ENCODE measurements at places on chromosomes 6 and 20.

- DNase-seq = no peak
Observed at GRCh38 chr20:48448666-48449600, 378.9 kb downstream of the PREX1 start.

GRCh38 chr6:167576050-167576741, 250.5 kb upstream of the AFDN start:
- DNase-seq = no peak

GRCh38 chr6:109799664-109800063, 108.6 kb downstream of the FIG4 start:
- DNase-seq = no peak

GRCh38 chr6:93592417-93592816, 173.1 kb upstream of the EPHA7 start:
- no peak for DNase-seq

GRCh38 chr6:34189806-34190503, 44.1 kb upstream of the GRM4 start:
- no peak for DNase-seq

GRCh38 chr20:47314647-47315338, 41.7 kb downstream of the ZMYND8 start:
- no peak for DNase-seq

- DNase-seq = no peak
Observed at GRCh38 chr6:71376830-71377229, 88.2 kb downstream of the OGFRL1 start.

DNA sequence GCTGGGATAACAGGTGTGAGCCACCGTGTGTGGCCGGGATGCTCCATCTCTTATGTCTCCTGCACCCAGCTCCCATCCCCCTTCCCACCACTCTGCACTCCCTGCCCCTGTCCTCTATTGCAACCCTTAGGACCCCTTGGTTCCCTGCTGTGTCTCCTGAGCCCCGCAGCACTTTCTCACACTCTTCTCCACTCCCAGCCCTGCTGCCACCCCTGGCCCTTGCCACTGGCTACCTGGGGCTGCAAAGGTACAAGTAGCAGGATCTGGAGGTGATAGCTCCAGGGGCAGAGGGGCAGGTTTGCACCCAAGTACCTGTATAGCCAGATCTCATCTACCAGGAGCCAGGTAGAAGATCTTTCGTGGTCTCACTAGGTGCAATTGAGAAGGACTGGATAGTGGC, 6.6 kb upstream of the CPXM1 start:
- no peak for DNase-seq

- DNase-seq = no peak
Observed at GRCh38 chr6:82085701-82086100, 161.8 kb downstream of the IBTK start.

DNA sequence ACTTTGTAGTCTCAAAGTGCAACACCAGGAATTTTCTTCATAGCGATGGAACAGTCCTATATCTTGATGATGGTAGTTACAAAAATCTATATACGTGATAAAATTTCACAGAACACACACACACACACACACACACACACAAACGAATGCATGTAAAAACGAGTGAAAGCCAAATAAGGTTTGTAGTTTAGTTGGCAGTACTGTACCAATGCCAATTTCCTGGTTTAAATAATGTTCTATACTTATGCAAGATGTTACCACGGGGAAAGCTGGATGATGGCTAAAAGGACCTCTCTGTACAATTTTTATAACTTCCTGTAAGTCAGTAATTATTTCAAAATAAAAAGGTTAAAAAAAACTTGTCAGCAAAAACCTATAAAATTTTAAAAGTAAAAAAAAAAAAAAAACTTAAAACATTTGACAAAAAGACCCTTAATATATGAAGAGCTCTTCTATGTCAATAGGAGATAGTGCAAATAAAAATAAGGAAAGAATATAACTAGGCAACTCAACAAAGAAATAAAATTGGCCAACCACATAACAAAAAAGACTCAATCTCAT, 37.6 kb downstream of the PDSS2 start:
- DNase-seq = no peak

GRCh38 chr6:3306848-3307247, 48.1 kb downstream of the PSMG4 start:
- DNase-seq = no peak

DNA sequence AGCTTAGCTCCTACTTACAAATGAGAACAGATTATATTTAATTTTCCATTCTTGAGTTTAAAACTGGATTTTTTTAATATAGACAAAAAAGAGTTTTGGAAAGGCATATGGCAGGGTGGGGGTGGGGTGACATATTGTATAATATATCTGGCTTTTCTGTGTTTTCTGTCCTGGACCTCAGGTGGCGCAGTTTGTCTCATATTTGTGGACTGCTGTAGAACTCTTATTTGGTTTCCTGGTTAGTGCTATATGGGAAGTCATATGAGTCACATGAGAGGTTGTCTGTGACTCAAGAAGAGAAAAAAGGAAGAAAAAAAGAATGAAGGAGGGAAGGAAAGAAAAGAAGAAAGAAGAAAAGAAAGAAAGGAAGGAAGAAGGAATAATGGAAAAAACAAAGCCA, 131.8 kb downstream of the CLVS2 start:
- no peak for DNase-seq

DNA sequence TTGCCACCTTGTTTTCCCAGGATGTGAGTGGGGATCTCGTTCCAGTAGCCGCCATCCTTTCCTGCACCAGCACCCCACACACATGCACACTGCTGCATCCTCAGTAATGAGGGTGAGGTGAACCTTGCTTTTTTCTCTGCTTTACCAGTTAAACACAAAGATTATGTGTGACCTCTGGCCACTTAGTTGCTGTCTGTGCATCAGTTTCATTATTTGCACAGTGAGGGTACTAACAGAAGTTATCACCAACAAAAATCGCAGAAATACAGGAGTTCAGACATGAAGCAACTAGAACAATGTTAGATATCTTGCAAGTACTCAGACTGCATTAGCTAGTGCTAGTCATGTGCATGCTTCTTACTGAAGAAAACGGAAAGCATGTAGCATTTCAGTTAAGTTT, 17.4 kb upstream of the DACT2 start:
- no peak for DNase-seq

DNA sequence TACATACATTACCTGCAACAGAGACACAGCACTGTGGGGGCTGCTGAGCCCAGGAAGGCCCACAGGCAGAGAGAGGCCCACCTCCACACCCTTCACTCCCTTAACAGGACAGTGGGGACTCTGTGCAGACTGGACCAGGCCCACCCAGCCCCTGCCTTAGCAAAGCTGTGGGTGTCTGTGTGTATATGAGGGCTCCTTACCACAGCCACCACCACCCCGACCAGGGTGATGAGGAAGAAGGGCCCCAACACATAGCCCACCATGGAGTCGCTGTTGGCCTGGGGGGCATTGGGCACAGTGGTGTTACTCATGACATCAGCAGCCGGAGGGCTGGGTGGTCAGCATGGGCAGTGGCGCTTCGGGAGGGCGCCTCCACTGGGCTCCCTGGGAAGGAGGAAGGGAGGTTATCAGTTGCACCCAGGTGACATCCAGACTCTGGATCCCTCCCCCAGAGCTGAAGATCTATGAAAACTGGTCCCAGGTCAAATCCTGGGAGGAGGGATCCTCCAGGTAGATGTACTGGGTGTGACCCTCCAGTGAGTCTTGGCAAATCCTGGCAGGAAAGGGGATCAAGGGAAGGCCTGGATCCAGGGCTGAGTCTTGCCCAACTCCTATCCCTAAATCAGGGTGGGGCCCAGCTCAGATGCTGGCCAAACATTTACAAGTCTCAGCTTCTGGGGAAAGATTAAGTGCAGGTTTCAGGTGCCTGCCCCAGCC, 1.2 kb downstream of the SMIM29 start:
- no peak for DNase-seq

- no peak for DNase-seq
Observed at GRCh38 chr6:24149296-24149695, 23.3 kb downstream of the NRSN1 start.

DNA sequence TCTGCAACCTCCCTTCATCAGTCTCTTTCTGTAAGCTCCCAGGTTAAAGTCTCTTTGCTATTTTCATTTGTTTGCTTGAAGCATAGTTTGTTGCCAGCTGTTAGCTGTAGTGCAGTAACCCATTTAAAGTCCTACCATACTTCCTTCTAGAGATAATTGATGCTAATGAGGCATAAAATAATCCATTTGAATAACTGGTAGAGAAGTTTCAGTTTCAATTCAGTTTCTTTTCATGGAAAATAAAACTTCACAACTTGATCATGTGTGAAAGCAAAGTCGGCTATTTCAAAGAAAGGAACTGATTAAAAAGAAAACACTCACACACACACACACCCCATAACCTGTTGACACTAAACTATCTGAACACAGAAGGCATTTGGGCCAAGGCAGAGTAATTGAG, 68.5 kb upstream of the TENT5A start:
- DNase-seq = no peak

DNA sequence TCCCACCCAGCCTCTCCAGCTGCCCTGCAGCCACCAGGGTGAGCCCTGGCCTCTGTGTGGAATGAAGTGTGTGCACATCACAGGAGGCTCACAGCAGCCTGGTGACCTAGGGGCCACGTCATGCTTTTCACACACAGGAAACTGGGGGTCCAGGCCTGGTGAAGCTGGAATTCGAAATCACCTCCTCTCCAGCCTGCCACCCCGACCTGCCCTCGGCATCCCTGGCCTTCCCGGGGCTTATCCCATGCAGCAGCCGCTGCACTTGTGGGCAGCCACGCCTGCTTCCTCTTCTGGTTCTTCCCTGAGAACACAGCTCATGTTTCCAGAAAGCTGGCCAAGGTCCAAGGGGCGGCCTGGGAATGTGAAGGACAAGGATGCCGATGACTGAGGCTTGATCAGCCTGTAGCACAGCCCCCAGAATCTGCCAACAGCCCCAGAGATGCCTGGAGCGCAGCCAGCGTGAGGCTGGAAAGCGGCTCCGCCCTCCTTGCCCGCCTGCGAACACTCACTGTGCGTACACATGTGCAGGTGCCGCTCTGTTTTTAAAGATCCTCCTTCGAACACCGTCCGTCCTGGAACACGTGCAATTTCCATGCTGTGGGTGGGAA, 4.2 kb upstream of the NTSR1 start:
- DNase-seq = no peak

GRCh38 chr6:161228921-161229591, 44.8 kb downstream of the AGPAT4 start:
- DNase-seq = no peak

DNA sequence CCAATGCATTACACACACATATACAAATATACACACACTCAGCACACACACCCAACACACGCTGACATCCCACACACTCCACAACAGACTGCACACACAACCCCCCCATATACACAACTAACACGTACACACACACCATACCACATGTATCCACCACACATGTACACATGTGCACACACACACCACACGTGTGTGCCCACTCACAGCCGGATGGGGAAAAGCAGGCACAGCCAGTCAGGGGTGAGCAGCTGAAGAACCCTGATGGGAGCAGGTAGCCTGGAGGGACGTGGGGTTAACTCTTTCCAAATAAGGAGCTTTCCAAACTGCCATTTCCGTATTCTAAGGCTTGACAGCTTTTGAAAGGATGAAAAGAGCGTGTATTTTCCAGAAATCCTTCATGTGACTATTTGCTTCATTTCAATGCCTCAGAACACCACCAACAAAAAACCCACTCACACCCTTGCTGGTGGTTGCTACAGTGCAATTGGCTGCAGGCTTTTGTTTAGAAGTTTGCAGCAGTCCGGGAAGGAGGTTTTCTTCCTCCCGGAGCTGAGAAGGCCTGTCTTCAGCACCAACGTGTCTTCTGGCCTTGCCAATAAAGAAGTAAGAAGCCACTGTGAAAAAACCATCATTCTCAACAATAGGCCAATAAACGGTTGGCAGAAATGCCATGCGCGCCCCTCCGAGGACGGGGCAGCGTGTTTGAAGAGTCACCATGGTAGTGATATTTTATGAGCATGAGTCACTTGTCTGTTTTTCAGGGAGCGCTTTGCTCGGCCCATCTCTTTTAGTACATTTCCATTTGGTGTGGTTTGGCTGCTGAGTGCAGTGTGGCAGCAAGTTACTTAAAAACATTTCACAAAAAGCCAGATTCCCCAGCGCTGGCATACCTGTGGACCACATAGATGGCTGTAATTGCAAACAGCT, 131.3 kb upstream of the GMDS start:
- DNase-seq = no peak

DNA sequence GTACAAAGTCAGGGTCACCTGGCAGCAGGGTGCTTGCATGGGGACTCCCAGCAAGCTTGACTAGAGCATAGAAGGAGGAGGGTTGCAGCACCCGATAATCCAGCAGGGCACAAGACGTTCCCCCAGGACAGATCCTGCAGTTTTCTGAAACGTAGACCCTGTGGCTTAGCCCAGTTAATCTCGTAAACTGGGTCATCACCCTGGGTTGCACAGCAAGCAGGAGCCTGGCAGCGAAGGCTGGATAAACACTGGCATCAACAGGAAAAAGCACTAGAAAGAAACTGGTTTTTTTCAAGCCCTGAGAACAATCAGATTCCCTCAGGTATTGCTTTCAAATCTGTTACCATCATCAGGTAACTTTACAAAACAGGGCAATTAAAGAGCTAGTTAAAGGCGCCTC, 92.6 kb downstream of the PDE7B start:
- no peak for DNase-seq

DNA sequence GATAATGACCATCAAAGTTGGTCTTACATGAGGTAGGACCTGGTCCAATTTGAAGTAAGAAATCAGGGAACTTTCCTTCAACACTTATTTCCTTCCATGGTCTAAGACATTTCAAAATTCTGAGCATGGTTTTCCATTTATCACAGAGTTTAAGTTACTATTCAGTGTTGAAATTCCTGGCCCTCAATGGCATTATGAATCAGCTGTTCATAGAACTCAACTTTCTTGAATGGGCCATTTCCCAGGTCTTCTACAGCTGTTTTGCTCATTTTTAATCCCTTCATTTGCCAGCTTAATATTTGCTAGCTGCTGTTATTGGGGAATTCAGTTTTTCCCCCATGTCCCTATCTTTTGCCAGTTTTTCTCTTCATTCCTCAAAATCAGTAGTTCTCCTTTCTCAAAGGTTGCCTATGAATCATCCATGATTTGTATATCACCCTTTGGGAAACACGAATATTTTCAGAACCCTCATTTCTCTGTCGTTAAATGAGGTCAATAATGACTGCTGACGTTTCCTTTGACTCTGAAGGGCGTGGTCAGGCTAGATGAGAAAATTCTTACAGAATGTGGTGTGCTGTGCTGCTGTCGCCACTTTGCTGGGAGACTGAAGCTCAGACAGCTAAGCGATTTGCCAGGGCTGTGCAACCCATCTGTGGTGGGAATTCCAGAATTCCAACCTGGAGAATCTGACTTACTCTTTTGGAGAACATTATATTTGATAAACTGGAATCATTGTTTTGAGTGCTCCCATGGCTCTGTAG, 216.5 kb upstream of the FLRT3 start:
- no peak for DNase-seq

DNA sequence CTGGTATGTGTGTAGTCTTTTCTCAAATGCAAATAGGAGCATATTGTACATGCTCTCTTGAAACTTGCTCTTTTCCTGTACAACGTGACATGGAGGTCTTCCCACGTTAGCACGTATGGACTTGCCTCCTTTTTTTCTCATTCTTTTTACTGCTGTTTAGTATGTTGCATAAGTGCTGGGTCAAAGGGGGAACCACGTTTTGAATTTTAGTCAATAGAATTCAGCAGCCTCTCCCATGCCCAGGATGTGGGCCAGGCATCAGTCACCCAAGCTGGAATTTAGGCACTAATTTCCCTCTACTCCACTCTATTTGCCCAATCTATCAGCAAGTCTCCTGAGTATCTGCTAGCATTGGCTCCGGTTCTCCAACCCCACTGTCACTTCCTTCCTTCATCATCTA, 41.5 kb upstream of the RNF24 start:
- no peak for DNase-seq

GRCh38 chr6:52063584-52064344, 23.6 kb downstream of the PKHD1 start:
- peak; percentile 36 for DNase-seq
